ENCODE measurements at places on chromosomes 5 and 9.
A peak's percentile ranks its signal among the peaks of the same experiment; 100 is the strongest.

- no peak for DNase-seq
These were observed 6.7 kb downstream of the BRD3 start for GRCh38 chr9:134061019-134061687.

DNA sequence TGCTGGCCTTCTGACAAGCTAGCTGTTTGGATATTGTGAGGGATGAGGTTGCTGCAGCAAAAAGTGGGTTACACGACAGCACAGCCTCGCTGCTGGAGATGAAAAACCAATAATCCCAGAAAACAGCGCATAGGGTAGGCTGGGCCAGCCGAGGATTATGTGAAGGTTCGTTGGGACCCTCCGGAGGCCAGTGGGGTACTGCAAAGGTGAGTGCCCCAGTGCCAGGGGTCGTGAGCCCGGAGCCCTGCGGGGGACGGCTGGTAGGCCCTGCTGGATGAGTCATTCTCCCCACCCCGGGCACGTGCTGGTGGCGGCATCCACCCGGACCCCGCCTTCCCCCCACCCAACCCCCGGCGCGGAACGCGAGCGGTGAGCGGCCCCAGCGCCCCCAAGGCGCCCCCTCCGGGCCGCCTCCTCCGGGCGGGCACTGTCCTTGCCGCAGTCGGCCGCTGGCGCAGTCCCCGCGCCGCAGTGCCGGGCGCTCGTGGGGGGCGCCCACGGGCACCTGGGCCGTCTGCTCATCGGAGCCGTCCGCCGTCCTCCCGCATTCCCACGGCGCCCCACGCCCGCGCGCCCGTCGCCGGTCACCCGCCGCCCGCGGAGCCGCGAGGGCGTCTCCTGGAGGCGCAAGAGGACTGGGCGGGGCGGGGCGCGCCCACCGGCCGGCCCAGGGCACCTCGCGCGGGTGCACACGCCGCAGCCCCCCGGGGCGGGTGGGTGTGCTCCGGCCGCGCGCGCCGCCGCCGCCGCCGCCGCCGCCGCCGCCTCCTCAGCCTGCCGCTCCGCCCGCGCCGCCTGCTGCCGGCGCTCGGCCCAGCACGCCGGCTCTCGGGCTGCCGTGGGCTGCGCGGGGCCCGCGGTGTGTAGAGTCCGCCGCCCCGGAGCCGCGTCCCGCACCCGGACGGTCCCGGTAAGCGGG is at the start of gene PHF24:
PHF24 (plus strand) TSS at position 794 of the 919 bp plus-strand sequence. CDS start 13,014 bp downstream, outside the sequence.
- no peak for DNase-seq

DNA sequence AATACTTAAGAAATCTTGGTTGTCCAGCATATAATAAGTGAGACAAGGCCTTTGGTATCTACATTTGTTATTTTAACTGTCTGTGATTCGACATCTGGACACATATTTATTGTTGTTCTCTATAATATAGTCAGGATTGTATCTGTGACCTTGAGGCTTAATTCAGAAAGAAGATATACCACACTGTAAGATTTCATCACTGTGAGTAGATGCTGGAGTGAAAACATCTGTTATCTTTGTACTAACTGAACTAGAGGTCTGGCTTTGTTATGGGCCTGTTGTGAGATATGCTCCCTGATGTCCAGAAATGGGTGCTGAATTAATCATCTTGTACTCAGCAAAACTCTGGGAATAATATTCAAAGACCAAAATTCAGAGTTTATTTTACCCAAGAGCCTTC is 148.5 kb downstream of the ISOC1 start:
- no peak for DNase-seq

DNA sequence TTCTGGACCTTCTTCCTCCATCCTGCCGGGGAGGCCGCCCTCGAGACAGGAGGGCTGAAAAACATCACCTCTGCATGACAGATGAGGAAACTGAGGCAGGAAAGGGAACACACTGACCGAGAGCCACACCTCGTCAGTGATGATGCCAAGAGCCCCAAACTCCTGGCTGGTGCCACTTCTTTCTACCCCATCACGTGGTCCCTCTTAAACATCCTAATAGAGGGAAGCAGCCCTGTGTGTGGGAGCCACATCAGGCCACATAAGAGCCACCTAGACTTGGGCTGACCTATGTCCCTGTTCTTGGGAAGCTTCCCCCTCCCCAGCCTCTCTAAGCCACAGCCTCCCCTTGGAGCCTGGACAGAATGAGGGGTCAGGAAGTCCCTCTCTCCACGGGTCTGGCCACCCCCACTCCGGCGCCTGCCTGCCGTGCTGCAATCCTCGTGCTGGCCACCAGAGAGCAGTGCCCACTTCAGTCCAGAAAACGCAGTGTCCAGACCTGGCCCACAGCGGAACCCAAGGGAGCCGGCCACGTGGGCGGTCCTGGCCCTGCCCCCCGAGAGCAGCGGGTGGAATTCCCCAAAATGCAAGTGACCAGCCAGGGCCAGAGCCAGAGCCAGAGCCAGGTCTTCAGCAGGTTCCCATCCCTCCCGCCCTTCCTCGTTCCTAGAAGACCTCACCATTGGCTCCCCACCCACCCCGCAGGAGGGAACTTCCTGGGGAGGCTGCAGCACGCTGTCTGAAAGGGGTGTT is 54.7 kb upstream of the SARDH start:
- DNase-seq: no peak

- DNase-seq: no peak
These were observed 573.1 kb upstream of the KLF4 start for GRCh38 chr9:108062680-108063079.

GRCh38 chr5:73365990-73366667 is 82.4 kb downstream of the FOXD1 start:
- DNase-seq: no peak

- peak; percentile 17 for DNase-seq
These were observed 10.8 kb downstream of the TSPAN17 start for GRCh38 chr5:176658007-176658599.

- DNase-seq: no peak
These were observed 46.4 kb upstream of the CTXN3 start for GRCh38 chr5:127602481-127602880.

GRCh38 chr9:136795000-136795348 is 1.2 kb upstream of the CCDC183 start:
- DNase-seq: no peak

DNA sequence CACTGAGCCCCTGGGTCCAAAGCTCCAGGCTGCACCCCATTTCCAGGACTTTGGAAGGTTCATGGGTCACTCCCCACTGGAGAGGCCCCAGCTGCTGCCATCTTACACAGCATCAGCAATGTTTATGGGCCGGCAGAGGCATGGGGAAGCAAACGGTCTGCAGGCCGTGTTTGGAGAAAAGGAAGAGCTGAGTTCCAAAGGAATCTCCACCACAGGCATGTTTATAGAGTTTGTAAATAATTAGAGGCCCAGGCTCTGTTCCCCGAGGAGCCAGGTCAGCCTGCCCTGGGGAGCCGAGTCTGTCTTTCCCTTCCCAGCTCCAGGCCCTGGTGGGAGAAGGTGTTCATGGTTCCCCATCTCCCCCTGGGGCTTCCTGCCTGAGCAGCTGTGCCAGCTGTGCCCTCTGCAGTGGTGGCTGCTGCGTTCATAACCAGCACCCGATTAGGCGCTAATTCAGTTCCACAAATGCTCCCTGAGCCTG is 64.8 kb downstream of the COL27A1 start:
- no peak for DNase-seq

DNA sequence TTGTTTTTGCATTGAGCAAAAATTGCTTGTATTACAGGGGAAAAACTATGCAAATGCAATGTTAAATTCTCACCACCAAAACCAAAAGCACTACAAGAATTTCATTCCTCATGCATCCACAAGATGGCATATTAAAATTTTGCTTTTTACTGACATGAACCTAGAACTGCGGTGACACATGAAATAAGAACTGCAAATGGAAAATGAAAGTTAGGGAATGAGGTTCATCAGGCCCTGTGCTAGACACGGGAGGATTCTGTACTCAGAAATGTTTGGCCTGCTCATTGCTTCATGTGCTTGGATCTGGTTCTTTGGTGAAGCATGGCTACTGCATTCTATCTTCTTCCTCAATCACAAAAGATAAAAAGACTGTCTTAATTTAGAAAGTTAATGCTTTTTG is 9.1 kb upstream of the RFK start:
- no peak for DNase-seq

DNA sequence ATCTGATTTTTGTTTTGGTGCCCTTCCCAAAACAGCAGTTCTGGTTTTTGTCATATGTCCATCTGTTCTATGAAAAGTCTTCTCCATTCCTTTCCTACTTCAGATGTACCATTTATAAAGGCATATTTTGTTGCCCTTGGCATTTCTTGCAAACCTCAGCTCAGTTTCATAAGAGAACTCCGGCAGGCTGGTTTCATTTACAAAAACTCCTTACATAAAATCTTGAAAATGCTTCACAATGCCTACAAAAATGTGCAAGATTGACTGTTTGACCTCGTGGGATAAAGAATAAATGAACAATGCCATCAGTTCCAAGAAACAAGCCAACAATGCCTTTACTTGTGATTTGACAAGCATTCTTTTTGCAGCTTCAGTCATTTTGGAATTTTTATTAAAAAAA is 39.1 kb upstream of the CTNNAL1 start:
- DNase-seq: no peak

- DNase-seq: no peak
These were observed 251.6 kb upstream of the HAPLN1 start for GRCh38 chr5:83972236-83972635.

DNA sequence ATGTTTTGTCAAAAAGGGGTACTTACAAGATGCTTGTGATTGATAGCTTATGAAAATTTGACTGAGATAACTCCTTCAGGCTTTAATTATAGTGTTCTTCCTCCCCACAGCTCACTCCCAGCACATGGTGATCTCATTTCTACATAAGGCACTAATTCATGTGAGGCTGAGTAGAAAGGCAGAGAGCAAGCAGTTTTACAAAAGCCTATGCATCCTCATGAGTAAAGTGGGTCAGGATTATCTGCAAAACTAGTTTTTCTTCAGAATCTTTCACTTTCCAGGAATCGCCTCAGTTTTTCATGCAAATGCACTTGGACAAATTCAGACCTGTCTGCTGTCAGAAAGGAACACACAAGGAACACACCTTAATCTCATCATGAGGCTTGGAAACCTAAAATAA is 92.1 kb upstream of the FBN2 start:
- no peak for DNase-seq

DNA sequence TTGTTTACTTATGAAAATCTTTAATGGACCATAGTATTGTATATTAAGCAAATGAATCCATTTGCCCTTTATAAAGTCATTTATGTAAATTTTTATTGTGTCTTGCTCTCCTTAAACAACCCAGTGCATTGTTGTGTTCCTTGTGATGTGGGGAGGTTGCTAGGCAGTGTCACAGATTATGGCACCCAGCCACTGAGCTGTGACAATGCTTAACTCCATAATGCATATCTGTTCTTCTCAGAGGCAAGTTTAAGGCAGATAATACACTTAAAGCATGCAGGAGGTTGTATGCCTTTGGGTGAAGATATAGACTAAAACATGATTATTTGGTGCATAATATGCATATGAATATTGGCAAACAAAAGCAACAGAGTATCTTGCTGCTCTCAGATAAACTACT is 269.6 kb upstream of the RIOK2 start:
- peak; percentile 71 for DNase-seq

GRCh38 chr5:178483620-178484019 is 106.6 kb downstream of the COL23A1 start:
- no peak for DNase-seq

DNA sequence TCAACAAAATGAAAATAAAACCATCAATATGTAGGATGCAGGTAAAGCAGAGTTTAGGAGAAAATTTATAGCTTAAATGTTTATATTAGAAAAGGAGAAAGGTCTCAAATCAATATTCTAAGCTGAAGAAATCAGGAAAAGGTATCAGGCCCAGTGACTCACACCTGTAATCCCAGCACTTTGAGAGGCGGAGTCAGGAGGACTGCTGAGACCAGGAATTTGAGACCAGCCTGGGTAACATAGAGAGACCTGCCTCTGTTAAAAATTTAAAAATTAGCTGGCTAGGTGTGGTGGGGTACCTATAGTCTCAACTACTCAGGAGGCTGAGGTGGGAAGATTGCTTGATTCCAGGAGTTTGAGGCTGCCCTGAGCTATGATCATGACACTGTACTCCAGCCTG is 32.2 kb downstream of the CCDC69 start:
- DNase-seq: no peak

DNA sequence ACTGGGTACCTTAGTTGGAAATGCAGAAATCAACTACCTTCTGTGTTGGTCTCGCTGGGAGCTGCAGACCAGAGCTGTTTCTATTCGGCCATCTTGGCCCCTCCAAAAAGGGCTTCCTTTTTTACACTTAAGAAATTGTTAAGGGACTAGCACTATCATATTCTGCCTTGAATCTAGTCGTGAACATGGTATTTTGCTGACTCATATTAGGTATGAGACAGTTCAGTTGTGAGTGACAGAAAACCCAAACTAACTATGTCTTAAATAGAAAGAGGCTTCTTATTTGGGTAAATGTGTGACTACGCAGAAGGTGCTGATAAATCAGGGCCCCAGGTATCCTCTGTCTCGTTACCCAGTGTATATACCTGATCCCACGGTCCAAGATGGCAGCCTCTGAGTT is 298.2 kb downstream of the EDIL3 start:
- DNase-seq: no peak

DNA sequence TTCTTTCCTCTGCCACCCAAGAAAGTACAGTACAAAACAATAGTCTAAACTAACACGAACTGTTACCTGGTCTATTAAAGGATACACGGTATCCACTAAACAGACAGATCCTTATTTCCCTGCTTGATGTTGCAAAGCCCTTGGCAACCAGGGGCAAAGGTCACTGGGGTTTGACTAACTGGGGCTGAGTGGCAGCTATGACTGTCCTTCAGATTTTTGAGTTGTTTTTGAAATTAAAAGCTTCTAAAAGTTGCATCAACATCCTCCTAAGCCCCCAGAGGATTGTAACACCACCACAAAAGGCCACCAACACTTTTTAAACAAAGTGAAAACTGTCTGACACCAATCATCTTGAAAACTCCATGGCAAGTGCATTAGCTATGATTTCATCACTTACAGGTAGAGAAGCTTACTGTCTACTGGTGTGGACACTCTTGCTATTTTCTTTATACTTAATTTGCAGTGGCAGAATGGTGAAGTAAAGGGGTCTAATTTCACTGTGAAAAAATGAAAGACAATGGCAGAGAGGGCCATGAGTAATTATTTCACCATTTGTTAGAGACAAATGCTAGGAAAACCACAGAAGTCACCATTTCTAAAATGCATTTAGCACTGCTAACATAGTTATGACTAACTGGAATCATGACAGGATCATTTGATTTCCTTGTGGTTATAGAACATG is 292.4 kb downstream of the EFNA5 start:
- no peak for DNase-seq
